ENCODE measurements at places on chromosomes 1 and 21.

DNA sequence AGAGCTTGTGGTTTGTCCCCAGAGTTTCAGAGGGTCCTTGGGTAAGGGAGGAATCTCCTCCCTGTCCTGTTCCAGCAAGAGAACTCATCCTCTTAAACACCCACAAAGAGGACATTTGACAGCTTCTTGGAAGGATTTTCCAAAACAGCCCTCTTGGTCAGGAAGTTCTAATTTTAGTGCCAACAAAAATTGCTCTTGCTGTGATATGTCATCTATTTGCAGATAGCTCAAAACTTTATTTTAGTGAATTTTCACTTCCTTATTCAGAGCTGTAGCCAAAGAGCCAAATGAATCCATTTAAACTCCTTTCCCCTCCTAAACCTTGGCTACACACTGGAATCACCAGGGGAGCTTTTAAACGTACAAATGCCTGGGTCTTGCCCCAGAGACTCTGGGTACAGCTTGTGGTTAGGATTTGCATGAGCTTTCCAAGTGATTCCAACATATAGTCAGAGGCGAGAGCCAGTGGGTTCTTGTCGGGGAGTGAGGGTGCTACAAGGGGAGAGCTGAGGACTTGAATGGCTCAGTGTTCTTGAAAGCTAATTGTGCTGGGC, 11.8 kb upstream of the RASSF5 start:
- no peak for DNase-seq

DNA sequence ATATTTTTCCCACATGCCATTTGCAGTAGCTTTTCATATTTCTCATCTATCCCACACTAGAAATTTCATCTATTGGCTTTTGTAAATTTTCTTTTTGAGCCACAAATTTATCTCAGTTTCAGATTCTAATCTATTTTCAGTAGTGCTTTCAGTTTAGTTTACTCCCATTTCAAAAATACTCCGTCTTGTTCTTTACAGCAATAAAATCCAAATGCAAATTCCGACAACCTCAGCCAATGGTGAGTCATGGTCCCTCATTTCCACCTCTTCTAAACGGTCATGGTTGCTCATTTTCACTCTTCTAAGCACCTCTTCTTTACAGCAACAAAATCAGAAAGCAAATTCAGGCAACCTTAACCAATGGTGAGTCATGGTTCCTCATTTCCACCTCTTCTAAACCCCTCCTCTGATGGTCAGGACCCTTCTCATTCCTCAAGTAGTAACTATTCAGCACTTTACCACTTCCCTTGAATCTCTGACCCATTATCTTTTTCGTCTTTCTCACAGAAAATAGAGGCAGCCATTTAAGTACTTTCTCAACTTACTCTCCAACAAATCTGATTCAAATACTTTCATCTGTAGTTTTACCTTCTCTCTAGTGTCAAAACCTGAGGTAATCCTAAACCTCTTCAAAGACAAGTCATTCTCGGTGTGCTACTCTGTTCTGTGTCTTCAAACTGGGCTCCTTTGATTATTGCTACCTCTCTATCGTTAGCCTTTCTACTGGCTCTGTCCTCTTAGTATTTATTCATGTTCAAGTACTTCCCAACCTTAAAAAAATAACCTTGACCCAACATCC, 34.4 kb downstream of the C21orf91 start:
- no peak for DNase-seq

DNA sequence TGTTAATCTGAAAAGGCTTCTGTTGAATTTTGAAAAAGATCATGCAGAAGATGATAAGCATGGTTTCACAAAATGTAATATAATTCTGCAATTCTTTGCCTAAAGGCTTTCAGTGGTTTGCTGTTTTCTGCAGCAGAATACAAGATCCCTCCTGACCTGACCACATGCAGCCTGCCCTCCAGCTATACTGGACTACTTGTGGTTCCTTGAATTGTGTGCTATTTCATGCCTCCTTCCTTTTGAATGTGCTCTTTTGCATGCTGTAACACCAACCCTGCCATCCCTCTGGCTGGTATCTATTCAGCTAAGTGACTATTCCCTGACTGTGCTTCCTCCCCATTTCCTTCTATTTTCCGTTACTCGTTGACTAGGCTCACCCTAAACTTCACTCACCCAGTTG, 55.5 kb downstream of the CACNA1E start:
- DNase-seq, result no peak

DNA sequence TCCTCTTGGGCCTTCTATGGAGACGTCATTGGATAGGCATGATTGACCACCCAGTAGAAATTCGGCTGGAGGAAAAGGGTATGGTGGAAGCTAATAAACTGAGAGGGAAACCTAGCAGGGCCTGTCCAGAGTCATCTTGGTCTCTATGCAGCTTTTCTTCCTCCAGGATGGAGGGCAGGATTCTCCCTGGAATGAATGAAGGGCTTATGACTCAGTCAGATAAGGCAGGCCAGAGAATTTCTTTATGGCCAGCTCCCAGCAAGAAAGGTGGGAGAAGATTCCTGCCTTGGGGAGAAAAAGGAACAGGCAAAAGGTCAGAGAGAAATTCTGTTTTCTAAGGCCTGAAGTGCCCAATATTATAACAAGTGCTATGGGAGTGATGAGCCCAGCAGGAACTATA, 17.1 kb downstream of the FBLIM1 start:
- no peak for DNase-seq

DNA sequence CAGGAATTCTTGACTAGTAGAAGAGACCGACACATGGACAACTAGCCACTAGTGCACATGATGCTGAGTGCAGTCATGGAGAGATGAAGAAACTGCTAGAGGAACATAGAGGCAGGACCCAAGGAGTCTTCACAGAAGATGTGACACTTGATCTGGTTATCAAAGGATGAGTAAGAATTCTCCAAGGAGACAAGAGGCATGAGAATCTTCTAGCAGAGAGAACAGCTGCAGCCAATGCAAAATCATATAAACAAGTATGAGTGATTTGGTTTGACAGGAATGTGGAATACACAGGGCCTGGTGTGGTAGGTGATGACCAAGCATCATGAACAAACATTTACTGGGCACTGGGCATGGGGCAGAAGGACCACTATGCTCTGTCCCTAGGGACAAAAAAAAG, 140.9 kb upstream of the CTTNBP2NL start:
- DNase-seq, result no peak

- DNase-seq, result no peak
Observed at GRCh38 chr1:203934651-203935050, 73.3 kb downstream of the SNRPE start.

GRCh38 chr1:190244406-190244805, 233.3 kb downstream of the BRINP3 start:
- DNase-seq, result no peak

GRCh38 chr1:163372576-163372975, 50.8 kb downstream of the NUF2 start:
- DNase-seq, result no peak

GRCh38 chr1:174266476-174266875, 107.2 kb downstream of the RABGAP1L start:
- no peak for DNase-seq

DNA sequence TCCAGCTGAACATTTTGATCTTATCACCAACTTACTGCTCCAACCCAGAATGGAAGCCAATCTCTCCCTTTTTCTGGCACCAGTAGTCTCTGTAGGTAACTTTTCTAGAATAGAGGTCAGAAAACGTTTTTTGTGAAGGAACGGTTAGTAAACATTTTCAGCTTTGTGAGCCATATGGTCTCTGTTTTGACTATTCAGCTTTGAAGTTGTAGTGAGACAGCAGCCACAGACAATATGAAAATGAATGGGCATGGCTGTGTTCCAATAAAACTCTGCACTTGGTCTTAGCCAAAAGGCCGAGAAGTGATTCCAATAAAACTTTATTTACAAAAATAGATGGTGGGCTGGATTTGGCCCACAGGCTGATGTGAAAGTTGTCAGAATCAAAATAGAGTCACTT, 28.9 kb downstream of the MAP10 start:
- DNase-seq, result no peak

- DNase-seq, result no peak
Observed at GRCh38 chr1:9827558-9828185, 3.9 kb upstream of the CLSTN1 start.

GRCh38 chr1:244226435-244226834, 175.4 kb downstream of the ZBTB18 start:
- DNase-seq, result no peak

- DNase-seq, result no peak
Observed at GRCh38 chr1:12296623-12297022, 66.8 kb downstream of the VPS13D start.

GRCh38 chr1:80919426-80919825, 881.3 kb upstream of the ADGRL2 start:
- no peak for DNase-seq

- DNase-seq, result no peak
Observed at GRCh38 chr1:59237900-59238299, 59.0 kb upstream of the FGGY start.

- no peak for DNase-seq
Observed at GRCh38 chr1:45103534-45103933, 91.5 kb downstream of the UROD start.

DNA sequence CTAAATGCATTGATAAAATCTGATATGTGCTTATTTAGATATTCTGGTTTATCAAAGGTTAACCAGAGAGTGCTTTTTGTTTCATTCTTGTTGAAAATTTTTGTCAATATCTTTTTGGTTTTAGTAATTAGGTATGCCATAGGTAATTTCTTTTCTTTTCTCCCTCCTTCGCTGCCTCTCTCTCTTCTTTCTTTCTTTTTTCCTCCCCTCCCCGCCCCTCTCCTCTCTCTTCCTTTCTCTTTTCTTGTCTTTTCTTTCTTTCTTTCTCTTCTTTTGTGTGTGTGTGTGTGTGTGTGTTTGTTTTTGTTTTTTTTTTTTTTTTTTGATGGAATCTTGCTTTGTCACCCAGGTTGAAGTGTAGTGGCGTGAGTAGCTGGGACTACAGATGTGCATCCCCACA, 14.4 kb upstream of the MACF1 start:
- no peak for DNase-seq

DNA sequence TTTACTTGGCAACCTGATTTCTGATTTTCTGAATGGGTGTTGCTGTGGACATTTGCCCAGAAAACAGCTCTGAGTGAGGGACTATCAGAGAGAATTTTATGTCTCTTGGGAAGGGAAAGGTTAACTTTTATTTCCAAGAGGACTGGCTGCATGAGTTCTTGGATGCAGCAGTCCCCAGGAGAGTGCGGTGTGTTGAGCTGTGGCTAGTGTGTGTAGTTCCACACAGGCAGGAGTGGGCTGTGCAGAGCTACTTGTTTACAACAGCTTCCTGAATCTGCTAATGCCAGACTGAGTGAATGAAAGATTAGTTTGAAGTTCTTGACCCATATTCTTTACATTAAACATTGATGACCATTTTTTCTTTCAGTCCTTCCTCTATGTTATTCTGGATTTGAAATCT, 41.0 kb upstream of the APOBEC4 start:
- DNase-seq, result no peak

DNA sequence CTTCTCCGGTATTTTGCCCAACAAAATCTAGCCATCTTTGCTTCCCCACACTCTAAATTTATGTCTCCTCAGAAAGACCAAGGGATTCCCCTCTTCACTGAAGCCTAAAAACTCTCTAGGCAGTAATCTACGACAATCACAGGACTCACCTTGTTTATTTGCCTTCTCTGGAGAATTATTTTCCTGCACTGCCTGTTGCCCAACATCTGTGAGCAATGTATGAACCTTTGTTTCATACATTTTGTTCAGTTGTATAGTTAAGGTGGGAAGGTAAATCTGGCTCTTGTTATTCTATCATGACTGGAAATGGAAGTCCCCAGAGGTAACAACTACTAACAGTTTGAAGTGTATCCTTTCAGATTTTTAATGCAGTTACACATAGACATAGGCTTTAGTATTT, 2.2 kb downstream of the COPA start:
- DNase-seq, result no peak

GRCh38 chr1:71464016-71464415, 383.2 kb upstream of the ZRANB2 start:
- DNase-seq, result no peak

DNA sequence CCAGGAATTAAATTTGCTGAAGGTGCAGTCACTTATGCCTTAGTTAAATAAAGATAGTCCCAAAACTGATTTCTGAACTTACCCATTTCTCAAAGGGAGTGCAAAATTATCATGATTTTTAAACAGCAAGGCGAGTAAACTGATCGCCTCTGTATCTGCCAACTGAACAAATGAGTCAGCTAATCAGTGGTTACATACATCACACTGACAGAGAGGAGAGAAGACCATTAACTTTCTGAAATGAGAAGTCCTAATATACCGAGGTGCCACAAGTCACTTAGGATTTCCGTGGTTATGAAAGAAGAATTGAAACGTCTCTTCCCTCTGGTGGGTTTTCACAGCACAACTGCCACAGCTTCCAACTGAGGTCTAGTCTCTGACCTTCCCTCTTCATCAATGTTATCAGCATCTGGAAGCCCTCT, 400.7 kb downstream of the SMYD3 start:
- no peak for DNase-seq

GRCh38 chr1:19156676-19157075, 53.4 kb downstream of the UBR4 start:
- no peak for DNase-seq

DNA sequence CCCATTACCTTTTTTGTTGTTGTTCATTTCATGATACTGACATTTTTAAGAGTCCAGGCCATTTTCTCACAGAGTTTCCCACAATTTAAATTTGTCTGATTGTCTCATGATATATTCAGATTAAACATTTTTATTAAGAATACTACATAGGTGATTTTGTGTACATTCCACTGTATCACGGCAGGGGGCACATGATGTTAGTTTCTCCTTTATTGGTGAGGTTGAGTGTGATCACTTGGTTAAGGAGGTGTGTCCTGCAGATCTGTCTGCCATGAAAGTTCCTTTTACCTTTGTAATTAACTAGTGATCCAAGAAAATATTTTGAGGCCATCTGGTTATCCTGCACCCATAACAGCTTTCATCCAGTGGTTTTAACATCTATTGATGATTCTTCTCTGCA, 11.8 kb downstream of the RTCA start:
- DNase-seq, result no peak

- DNase-seq, result no peak
Observed at GRCh38 chr1:151584278-151584677, 27.6 kb upstream of the SNX27 start.

- DNase-seq, result no peak
Observed at GRCh38 chr1:53628286-53628955, 110.5 kb downstream of the GLIS1 start.

DNA sequence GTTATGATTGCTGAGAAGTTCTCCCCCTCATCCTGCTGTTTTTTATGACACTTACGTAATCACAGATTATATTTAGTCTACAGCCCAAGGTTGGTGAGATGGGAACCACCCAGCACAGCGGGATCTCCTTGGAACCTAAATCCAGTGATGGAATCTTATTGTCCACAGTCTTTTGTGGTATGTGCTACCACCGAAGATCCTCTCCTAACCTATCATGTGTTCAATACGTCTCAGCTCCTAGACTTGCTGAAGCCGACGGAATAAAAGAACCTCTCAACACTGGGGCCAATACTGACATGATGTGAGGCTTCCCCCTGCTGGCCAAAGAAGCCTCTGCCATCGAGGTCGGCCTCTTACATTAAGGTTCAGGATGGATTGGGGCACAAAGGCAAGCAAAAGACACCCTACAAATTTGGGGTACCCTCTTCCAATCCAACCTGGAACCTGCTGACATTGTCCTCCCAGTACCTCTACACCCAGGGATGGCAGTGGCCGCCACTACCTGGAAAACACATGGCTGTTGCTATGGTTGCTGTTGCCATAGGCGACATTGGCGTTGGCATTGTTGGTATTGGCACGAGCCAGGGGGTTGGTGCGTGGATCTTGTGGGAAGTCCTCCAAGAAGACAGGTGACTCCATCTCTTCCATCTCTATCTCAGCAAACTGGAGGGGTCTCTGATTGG, 19.4 kb upstream of the KIF21B start:
- DNase-seq, result peak; percentile 49

GRCh38 chr1:43439781-43440180, 13.9 kb downstream of the HYI start:
- DNase-seq, result no peak

GRCh38 chr1:40699787-40700186, 8.3 kb downstream of the NFYC start:
- no peak for DNase-seq

Measured in SJSA1 (cell line).